ENCODE measurements at places on chromosomes 5 and 9.

DNA sequence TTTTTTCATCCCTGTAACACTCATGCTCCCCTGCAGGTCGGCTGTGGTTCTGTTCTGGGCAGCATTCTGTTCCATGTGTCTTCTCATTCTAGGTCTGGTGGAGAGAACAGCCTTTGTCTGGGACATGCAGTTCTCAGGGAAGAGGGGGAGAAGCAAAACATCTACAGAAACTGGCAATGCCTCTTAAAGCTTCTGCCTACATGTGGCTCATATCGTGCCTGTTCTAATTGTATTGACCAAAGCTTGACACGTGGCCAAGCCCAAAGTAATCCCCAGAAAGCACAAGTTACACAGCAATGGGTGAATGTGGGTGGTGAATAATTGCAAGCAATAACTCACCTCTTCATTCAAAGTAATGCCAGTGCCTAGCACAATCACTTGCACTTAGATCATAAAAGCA, 218.2 kb upstream of the IL12B start:
- DNase-seq = no peak

DNA sequence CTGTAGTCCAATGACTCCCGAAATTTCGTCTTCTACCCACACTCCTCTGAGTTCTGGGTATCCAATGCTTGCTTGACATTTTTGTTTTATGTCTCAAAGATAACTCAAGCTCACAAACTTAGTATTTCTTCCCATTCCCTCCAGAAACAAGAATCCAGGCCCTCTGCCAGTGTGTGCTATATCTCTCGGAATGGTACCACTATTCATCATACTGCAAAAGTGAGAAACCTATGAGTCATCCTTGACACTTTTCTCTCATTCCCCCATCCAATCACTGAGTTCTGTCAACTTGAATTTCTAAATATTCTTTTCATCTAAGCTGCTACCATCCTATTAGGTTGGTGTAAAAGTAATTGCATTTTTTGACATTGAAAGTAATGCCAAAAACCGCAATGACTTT, 9.8 kb downstream of the SLC12A2 start:
- no peak for DNase-seq

GRCh38 chr9:35908504-35909125, 675 bp upstream of the SPAAR start:
- no peak for DNase-seq

- DNase-seq = no peak
These were observed 80.2 kb downstream of the SREK1 start for GRCh38 chr5:66224274-66224673.

DNA sequence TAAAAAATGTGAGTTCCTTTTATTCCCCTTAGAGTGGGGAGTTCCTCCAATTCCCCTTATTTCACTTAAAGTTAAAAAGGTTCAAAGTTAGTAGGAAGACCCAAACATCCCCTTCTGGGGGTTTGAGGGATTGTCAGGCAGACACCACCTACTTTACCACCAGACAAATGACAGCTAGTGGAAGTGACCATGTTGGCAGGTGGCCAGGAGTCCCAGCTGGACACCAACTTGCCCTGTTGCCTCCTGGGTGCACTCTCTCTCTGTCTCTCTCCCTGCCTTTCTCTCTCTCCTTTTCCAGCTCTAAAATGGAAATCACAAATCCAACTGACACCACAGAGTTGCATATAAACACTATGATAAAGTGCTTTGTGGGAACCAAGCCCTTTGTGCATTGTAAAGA, 307.7 kb upstream of the TLE4 start:
- DNase-seq = no peak

DNA sequence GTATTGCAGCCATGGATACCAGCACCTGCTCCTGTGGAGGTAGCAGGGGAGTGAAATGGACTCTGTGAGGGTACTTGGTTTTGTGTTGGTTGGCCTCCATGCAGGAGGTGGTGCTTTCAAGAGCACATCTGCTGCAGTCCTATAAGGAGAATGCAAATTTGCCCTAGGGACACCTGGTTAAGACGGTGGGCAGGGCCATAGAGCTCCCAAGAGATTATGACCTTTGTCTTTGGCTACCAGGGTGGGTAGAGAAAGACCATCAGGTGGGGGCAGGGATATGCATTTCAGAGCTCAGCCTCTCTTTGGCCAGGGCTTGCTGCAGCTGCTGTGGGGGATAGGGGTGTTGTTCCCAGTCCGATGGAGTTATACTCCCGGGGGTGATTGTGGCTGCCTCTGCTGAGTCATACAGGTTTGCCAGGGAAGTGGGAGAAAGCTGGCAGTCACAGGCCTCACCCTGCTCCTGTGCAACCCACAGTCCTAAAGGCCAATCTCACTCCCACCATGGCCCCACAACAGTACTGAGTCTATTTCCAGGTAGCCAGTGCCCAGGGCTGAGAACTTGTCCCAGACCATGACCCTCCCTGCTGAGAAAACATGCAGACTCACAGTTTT, 14.0 kb upstream of the PDLIM4 start:
- no peak for DNase-seq

GRCh38 chr5:142627383-142628217, 58.3 kb downstream of the FGF1 start:
- no peak for DNase-seq

- no peak for DNase-seq
These were observed 26.3 kb downstream of the UBQLN1 start for GRCh38 chr9:83681490-83681889.
